Right atrium auricular region (tissue), 2 donors: ENCODE measurements at places on chromosomes 1 and 21.

- no peak for DNase-seq
Measured at GRCh38 chr1:228271701-228272251, 63.9 kb downstream of the OBSCN start.

- no peak for DNase-seq
Measured at GRCh38 chr1:4797016-4797410, 142.6 kb downstream of the AJAP1 start.

DNA sequence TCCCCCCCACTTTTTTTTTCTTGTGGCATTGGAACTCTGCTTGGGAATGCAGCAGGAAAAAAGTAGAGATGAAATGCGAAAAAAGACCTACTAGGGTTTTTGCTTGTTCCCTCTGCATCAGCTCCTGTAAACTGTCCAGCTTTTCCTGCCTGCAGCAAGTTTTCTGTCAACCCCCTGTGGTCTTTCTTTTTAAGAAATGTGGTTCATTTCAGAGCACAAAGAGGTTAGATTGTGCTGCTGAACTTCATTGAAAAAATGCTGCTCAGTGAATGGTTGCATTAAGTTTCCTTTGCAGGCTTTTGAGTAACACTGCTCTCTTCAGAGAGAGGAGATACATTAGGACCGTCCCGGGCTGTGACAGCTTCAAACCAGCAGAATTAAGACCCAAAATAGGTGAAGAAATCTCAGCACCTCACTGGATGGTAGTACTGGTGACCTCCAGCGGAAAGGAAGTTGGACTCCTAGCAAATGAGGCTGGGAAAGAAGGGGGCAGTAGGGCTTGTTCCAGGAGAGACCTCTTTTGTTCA lies 80.7 kb downstream of the NDUFS5 start:
- no peak for DNase-seq

DNA sequence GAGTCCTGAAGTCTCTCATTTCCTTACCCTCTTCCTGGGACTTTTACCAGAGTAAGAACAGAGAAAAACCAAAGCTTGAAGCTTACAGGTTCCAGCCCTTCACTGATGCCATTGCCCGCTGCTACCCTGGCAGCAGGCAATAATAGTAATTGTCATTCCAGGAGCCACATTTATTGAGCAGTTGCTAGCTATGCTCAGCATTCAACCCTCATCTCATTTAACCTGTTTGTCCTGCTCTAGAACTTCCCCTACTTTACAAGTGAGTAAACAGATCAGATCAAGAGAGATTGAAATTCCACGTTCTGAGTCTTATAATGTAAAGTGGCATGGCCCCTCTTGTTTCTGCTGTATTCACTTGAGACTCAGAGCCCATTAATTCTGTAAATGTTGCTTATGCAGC lies 80.4 kb downstream of the ATP1A1 start:
- DNase-seq: no peak

- DNase-seq: no peak
Measured at GRCh38 chr1:24266398-24266941, 52.7 kb upstream of the GRHL3 start.

- DNase-seq: peak; percentile 82
Measured at GRCh38 chr1:1305300-1306069, 2.2 kb downstream of the ACAP3 start.

GRCh38 chr1:171965777-171966176 lies 124.5 kb downstream of the DNM3 start:
- no peak for DNase-seq

- DNase-seq: no peak
Measured at GRCh38 chr1:119917304-119918055, 21.2 kb upstream of the ADAM30 start.

DNA sequence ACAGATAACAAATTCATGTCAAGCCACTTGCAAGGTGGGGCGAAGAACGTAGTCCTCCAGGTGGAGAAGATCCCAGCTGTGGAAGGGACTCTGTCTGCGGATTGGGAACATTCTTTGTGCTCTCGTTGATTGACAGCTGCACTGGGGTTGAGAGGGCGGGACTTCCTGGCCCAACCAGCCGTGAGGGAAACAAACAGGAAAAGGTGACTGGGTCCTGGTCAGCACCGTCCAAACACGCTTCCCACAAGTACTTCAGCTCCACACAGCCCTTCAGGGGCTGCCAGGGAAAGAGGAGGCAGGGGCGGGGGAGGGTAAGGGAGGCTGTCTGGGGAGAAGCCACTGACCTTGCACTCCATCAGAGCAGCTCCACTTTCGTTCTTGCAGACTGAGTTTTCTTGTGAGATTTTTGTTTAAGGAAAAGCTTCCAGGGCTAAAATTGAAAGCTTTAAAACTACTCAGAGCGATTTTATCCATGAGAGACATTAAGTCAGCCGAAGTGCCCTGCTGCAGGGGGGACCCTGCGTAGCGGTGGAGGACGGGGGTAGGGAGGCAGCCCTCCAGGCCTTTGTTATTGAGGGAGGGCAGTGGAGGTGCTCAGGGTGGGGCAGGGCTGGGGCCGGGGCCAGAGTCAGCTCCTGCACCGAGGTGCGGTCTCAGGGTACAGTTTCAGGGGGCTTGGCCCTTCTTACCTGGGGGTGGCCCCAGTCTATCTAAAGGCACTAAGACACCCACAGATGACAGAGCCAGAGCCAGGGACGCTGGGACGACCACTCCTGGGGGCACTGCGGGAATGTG lies 21.6 kb upstream of the STUM start:
- DNase-seq: no peak

GRCh38 chr1:233605205-233605604 lies 8.7 kb upstream of the KCNK1 start:
- DNase-seq: no peak

DNA sequence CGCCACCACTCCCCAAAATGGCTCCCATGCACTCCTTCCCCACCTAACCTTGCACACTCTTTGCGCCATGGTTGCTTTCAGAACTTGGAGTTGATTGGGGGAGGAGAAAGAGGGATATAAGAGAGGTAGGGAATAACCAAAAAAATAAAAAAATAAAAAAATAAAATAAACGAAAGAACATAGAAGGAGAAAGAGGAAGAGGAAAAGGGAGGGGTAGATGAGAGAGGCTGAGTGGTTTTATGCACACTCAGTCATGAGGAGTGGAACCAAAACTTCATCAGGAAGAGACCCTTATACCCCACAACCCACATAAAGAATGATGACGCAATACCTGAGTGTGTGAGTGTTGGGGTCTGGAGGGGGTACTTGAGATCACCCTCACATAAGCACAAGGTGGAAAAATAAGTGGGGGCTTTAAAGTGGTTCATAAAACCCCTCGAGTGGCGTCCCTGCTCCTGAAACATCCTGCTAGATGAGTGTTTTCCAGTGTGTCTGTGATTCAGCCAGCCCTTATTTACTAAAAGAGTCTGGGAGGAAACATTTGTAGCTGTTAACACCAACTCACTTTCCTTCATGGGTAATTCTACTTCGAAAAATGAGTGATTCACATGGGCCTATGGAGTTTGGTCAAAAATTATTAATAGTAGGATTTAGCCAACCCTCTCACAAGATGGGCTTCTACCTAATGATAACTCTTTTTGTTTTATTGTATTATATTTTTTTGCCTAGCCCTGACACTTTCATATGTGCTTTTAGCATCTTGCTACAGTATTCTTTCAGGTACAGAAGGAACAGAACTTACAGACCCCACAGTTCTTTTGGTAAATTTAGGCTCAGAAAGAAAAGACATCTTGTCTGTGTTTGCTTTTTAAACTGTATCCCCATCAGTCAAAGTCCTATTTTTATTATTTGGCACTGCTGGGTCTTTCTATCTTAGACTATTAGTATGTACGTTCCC lies 5.2 kb downstream of the SLAMF1 start:
- no peak for DNase-seq
